Cortex of kidney (tissue), 1 donor: ENCODE measurements at places on chromosomes 4 and X.

DNA sequence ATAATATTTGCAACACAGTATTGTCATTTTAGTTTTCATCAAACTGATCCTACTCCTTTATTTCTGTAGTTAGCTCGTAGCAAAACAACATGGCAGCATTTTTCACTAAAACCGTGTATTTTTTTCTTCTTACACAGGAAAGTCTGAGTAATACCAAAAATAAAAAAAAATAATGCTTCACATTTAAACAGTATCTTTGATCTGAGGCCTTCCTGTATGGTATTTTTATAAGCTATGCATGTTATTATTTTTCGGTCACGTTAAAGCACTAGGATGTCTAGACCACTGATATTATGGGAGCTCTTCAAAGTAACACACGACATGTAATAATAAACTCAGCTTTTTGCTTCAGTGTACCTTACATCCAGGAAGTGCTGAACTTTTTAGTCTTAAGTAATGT is 94.1 kb upstream of the SRD5A3 start:
- no peak for DNase-seq

GRCh38 chrX:108734426-108734825 is 1.9 kb downstream of the IRS4 start:
- DNase-seq = no peak

DNA sequence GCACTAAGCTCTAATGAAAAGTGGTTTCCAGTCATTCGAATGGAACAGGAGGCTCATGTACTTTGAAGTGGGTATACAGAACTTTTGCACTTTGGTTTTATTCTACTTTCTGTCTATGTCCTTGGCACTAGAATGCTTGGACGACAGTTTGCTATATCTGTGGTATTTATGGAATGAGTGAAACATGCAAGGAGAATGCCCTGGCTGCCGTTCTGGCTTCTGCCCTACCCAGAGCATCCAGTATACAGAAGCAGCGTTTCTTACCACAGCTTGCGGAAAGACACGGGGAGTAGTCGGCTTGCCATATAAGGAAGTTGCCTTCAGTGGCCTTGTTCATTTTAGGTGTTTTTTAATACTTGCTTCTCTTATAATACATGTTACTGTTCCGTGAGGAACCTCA is 98.0 kb downstream of the TBL1X start:
- no peak for DNase-seq

DNA sequence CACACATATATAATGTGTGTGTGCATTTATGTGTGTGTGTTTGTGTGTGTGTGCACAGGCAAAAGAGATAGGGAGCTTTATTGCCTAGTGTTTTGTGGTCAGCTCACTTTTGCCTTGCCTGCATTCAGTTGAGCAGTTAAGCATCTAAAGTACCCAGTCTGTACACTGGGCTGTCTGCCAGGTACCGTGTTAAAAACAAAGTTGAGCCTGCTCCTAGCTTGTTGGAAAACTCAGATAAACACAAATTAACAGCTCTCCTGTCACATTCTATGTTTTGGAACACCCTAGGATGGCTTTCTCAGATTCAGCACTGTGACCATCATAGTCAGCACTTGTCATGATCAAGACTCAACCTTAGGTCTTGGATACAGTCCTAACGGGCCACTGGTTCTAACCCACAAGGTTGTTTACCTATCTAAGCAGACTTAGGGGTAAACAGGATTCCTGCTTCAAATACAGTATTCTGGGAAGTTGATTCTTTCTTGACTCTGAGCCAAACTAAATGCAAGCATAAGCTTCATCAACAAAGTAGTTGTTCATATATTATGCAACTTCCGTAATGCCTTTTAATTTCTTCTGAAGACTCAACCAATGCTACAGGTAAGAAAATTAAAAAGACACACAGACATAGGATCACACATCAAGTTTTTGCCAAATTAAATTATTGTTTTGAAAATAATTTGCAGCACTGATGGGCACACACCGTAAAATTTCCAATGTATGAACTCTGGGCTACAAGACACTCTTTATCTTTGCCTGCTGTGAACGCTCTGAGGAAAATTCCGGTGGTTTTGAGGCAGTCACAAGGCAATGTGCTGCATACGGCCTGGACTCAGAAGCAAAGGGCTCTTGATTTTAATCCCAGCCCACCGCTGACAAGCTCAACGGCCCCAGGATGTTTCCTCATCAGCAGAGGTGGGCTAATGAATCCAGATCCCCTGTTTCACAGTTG is 11.3 kb upstream of the CD99 start:
- DNase-seq = no peak

DNA sequence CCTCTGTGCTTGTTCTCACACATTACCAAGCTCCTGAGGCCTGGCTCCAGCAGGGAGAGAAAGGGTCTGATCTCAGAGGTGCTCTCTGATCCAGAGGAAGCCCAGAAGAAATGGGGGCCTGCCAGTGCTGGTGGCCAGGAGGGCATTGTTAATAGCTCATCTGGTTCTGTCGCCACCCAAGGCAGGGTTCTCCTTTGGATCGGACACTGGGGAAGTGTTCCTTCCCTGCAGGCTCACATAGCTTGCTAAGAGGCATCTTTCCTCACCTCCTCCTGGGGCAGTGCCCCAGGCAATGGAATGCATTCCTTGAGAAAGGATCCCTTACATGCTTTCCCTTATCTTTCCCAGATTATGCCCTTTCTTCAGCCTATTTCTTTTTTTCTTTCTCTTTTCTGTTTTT is 53.8 kb downstream of the RBM47 start:
- DNase-seq = no peak

DNA sequence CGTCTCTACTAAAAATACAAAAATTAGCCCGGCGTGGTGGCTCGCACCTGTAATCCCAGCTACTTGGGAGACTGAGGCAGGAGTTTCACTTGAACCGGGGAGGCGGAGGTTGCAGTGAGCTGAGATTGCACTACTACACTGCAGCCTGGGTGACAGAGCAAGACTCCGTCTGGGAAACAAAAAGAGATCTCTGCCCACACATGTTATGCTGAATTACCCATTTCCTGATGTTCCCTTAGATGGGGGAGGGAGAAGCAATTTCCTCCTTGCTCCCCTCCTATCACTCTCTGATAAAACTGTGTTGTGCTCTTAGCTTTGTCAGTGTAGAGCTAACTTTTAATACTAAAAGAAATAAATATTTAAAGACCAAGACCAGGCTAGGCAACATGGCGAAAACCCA is 102.5 kb downstream of the LARP7 start:
- DNase-seq = no peak

DNA sequence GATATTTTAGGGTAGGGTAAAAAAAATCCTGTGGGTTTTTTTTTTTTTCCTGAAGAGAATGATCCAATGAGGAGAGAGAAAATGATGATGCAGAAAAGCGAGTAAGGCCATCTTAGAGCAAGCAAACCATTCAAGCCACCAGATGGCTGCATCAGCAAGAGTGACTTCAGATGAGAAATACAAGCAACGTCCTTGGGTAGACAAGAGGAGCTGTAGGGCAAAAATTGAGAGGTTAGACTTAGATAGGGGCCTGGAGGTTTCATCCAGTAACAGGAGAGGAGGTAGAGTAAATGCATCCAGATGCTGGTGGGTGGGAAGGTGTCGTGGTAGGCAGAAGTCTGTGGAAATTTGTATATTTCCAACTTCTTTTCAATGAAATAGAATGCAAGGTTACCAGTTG is 14.6 kb downstream of the FTHL17 start:
- no peak for DNase-seq

GRCh38 chr4:24630937-24631336 is 46.6 kb upstream of the DHX15 start:
- DNase-seq = no peak

GRCh38 chr4:99947608-99948007 is 1.2 kb upstream of the DNAJB14 start:
- DNase-seq = no peak

GRCh38 chr4:32752962-32753361 is 2032.8 kb downstream of the PCDH7 start:
- DNase-seq = no peak

DNA sequence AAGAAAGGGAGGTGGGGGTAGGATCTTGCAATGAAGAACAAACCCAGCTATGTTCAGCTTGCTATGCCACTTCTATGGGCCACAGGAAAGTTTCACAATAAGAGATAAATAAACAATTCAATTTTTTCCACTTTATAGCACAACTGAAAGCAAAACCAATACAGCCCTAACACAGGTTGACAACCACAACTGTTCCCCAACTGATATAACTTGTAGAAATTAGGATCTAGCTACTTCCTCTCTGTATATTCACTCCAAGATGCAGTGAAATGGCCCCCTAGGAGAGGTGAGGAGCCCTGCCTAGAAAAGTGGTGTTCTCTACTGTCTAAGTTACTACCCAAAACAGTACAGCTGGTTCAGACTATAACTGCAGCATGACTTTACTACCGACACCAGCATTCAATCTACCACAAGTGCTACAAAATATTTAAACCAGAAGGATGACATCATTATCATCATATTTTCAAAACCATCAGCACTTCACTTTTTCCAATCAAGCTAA is 77.0 kb downstream of the FBXW7 start:
- DNase-seq = no peak

DNA sequence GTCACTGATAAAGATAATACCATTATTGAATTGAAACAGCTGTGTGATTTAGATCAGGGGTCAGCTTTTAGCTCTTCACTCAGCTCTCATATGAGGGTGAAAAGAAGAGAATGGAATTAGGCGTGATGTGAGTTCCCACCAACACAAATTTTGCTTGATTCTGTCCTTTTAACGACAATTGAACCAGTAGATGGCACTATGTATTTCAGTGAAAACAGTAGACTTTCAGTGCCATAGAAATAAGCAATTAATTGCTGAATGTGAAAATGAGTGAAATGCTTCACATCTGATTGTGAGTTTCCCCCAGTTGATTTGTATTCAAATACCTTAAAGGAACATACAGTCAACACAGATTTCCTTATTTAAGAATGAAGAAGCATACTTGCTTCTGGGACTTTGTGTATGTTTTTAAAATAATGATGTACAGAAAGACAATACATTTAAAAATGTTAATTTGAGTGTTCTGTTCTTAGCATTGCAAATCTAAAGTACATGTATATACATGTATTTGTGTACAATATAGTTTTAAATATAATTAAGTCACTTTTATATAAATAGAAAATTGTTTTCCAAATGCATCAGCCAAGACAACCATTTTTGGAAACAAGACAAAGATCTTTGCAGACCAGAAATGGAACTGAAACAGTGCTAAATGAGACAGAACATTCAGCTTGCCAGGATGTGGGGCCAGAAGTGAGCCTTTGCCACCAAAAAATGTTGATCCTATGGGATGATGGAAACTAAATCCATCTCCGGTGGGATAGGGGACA is 178.8 kb downstream of the SNCA start:
- no peak for DNase-seq

DNA sequence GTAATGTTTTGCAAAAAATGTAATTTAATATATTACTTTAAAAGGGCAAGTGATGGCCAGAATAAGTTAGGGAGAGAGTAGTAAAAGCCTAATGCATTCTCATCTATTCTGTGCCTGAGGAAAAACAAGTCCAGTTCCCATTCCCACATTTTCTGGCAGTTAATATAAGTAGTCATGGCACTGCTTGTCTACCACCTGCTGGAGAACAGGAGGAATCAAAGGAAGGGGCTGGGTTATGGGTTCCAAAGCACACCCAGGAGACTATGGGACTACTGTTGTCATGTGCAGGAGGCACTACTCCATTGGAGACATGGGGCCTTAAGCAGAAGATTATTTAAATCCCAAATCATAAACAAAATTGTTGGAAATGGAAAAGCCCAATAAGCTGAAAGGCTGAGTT is 2618.6 kb downstream of the ARAP2 start:
- no peak for DNase-seq

DNA sequence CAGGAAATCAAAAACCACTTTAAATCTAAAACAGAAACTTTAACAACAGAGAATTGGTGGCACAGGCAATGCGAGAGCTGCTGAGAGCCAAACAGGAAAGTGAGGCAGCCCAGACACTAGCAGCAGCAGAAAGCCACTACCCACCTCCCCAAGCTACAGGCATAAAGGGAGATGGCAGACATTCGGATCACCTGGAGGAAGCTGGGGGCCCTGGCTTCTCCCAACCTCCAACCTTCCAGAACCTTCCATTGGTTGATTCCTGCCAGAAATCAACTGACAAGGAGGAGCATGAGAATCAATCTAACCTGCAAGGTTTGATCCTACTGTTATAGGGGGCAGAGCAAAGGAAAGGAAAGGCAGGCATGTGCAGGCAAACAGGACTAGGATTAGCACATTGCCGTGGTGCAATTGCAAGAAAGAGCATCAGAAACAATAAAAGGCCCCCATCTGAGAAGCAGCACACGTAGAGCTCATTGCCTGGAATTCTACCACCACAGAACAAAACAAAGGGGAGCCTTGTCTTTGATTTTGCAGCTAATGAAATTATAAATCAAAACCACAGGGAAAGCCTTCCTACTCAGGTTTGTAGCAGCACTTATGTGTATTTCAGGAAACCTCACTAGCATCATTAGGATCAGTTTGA is 427.3 kb upstream of the RASGEF1B start:
- DNase-seq = no peak

GRCh38 chr4:168882650-168883233 is 127.3 kb downstream of the CBR4 start:
- no peak for DNase-seq

DNA sequence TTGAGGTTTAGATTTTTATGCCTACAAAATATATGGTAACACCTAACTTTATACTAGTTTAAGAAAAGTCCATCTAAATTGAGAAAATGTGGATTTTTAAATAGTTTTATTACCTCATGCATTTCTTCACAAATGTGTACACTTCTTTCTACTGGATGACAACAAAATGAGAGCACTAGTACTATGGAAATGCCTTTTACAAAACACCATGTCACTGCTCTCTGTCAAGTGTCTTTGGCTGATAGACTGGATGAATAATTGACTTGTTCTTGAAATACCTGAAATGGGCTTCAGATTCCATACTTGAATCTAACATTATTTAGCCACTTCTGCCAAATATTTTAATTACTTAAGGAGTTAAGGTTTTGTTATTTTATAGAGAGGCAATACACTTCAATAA is 49.5 kb downstream of the AMELX start:
- no peak for DNase-seq

- no peak for DNase-seq
Observed at GRCh38 chr4:146098978-146099377, 76.5 kb upstream of the LSM6 start.

DNA sequence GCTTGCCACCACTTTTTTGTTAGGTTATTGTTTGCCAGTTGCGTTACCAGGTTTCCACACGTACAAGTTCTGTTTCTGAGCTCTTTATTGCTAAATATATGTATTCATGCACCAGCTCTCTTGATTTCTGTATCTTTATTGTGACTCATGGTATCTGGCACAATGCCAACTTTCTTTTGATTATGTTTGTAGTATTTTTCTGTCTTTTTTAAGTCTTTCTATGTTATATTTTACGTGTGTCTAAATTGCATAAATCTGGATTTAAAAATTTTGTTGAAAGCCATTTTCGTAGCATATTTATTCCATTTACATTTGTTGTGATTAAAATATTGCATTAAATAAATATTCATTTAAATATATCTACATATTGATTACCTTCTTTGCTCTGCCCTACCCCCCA is 73.8 kb downstream of the KDM6A start:
- no peak for DNase-seq

GRCh38 chr4:100100985-100101384 is 89.3 kb downstream of the DDIT4L start:
- DNase-seq = no peak
